NCI-H1417 (cell line): ENCODE measurements at places on chromosomes 1 and 21.
A peak's percentile ranks its signal among the peaks of the same experiment; 100 is the strongest.

- DNase-seq = no peak
Measured at GRCh38 chr1:53620061-53620855, 118.7 kb downstream of the GLIS1 start.

- DNase-seq = no peak
Measured at GRCh38 chr1:8330271-8331125, 12.6 kb downstream of the SLC45A1 start.

- DNase-seq = no peak
Measured at GRCh38 chr1:22352896-22353295, 98.8 kb upstream of the ZBTB40 start.

GRCh38 chr1:75785320-75785982 lies 605 bp upstream of the RABGGTB start:
- DNase-seq = no peak

GRCh38 chr1:117017648-117018047 lies 16.1 kb downstream of the CD101 start:
- DNase-seq = no peak

GRCh38 chr1:229161740-229162139 lies 109.2 kb upstream of the RAB4A start:
- no peak for DNase-seq

DNA sequence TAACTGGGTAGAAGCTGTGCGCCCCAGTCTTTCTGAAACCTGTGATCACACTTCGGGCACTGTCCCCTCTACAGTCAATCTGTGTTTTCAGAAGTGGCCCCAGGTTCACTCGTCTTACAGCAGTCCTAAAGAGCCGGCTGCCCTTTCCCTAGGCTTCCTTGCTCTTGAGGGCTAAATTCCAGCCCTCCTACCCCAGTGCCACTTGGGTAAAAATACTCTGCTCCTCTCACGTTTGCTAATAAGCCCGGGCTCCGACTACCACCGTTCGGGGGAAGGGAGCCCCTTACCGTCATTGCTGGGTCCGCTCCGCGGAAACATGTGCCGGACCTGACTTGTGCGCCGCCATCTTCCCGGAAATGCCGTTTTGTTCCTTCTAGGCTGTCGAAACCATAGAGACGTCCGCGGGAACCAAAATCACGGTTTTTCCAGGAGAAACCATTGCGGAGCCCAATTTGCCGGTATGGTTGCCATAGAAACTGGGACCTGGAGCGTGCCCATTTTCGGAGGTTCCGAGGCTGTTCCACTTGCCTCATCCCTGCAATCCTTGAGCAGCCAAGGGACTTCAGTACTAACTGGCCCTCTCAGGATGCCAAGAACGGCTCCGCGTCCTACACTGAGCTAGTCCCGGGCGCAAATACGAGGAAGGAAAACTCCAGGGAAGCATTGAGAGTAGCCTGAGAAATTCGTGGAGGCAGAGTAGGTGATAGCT lies at the start of gene GPATCH4:
Gene GPATCH4, minus strand, starts transcription at position 358 of the 709 bp plus-strand sequence.
- peak; percentile 92 for DNase-seq
